ENCODE measurements at places on chromosomes 5 and 9. TPM values are rescaled to one million over a fixed set of nuclear protein-coding genes. Genes with fewer than 3 reads are reported as not detected.

The PCDHB12 gene
- polyA plus RNA-seq, result 5.8 TPM

The ORM2 gene
- polyA plus RNA-seq, result not detected

The LRRC26 gene
- not detected for polyA plus RNA-seq

The SLC6A7 gene
- 0.06 TPM for polyA plus RNA-seq

The ACOT12 gene
- 0.79 TPM for polyA plus RNA-seq

The CCDC192 gene
- 0.55 TPM for polyA plus RNA-seq

The CD274 gene
- polyA plus RNA-seq, result 1.1 TPM

The RABGAP1 gene
- 61.9 TPM for polyA plus RNA-seq

DNA sequence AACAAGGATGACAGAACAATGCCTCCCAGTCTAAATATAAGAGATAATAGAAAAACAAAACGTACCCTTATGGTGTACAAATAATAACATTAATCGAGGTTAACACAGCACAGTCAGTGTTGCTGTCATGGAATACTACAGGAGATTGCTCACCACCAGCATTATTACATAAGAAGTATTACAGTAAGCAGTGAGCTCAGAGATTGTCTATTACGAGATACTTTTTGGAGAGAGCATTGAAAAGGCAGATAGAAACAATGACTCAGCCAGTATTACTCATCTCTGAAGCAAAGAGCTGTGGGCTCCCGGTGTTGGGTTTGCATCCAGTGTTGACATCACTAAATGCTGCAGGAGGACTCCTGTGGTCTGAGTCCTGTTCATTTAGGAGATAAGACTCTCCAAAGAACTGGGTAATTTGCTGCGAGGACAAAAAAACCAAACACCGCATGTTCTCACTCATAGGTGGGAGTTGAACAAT lies 191.9 kb upstream of the SEMA6A start:
- DNase-seq, result no peak

DNA sequence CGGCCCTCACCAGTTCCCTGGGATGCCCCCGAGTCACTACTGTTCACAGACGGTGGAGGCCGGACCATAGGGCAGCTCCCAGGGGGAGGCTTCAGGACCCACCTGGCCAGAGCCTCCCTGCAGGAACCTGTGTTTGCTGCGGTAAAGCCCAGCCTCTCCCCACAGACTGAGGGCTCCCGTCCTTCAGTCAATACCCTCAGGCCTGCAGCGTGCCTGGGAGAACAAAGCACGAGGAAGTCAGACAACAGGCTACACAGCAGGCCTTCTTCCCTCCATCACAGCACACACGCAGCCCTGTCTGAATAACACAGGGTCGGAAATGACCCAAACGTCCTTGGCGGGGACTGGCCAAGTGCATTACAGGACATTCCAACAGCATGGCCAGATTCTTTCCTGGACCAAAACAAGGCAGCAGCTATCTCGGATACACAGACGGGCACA lies 34.4 kb downstream of the COL23A1 start:
- no peak for DNase-seq

GRCh38 chr9:78811622-78812276 lies 514.8 kb downstream of the PSAT1 start:
- DNase-seq, result no peak

DNA sequence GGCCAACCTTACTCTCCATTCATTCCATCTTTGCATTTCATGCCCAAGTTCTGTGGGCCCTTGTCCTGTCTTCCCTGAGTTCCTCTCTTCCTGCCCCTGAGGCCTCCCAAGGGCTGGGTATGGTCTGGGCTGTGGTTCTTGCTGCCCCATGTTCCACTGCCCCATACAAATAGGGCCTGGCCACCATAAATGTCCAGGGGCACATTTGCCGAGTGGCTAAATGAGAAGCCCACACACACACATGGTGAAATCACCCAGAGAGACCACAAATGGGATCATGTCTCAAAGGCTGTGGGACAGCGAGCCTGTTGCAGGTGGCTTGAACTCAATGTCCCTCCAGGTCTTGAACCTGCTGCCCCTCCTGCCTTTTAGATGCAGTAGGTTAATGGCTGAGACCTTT lies 1.2 kb downstream of the TIFAB start:
- no peak for DNase-seq

GRCh38 chr9:97425973-97426336 lies 14.1 kb downstream of the TDRD7 start:
- no peak for DNase-seq

GRCh38 chr5:119402081-119402480 lies 46.3 kb downstream of the TNFAIP8 start:
- no peak for DNase-seq

- DNase-seq, result no peak
Measured at GRCh38 chr5:135193213-135194125, 159.4 kb upstream of the PITX1 start.

GRCh38 chr5:143562935-143563334 lies 159.4 kb upstream of the NR3C1 start:
- no peak for DNase-seq

DNA sequence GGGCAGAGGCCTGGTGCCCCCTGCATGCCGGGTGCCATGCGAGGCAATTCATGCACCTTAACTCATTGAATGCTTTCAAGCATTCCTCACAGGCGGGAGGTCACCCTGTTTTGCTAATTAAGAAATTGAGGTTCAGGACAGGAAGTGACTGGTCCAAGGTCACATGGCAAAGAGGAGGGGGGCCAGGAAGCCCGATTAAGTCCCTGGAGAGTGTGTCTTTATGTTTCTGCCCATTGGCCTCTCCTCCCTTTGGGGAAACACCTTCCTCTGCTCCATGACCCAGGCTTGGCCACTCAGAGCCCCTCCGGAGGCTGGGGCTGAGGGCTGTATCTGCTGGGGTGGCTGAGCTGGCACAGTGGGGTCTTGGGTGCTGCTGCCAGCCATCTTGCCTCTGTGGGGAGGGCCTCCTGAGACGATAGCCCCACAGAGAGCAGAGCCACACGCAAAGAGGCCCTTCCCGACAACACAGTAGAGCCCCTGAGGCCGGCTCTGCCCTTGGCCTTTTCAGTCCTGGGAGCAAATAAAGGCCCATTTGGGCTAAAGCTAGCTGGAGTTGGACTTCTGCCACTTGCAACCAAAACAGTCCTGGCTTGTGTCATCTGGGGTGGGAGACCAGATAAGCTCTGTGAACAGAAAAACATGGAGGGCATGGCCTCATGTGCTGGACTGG lies 90.8 kb upstream of the NEURL1B start:
- no peak for DNase-seq
